ENCODE measurements at places on chromosomes 5 and 9. TPM values are rescaled to one million over a fixed set of nuclear protein-coding genes. Genes with fewer than 3 reads are reported as not detected.
A peak's percentile ranks its signal among the peaks of the same experiment; 100 is the strongest.

DNA sequence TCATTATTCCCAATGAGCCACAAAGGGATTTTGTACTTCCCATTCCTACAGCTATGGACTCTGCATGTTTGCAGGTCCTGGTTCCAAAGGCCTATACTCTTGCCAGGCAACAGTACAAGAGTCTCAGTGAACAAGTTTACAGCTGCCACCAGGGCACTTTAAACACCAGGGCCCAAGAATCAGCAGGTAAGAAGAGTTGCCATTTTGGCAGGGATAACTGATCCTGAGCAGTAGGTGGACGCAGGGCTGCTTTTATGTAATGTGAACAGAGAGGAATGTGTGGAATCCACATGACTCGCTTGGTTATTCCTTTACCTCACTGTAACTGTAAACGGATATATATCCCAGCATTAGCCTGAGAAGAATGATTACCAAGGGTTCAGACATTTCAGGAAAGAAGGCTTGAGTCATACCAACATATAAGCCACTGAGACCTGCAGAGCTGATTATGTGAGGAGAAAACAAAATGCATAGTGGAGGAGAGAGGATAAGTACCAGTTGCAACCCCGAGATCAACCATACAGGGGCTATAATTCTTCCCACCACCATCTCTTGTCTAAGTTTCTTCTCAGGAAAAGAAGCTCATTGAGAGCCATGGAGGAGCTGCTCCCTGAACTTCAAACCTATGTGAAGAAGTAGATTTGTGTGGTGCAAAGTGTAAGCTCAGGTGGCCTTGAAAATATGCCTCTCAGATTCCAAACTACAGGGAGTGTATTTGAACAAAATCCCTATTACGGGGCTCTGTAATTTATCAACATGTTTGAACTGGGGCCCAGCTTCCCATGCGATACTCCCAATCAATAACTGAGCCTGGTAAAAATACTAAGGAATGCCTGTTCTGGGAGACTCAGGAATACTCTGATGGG lies 24.6 kb downstream of the RAPGEF6 start:
- no peak overlapping the region for H3K27ac ChIP-seq
- no peak overlapping the region for H3K4me3 ChIP-seq
- peaks cover 4% of the 10 kb centered on the region for H3K4me1 ChIP-seq
- no peaks in the 10 kb centered on the region for H3K36me3 ChIP-seq
- no peaks in the 10 kb centered on the region for H3K27me3 ChIP-seq

Gene CDH9
- total RNA-seq = not detected

DNA sequence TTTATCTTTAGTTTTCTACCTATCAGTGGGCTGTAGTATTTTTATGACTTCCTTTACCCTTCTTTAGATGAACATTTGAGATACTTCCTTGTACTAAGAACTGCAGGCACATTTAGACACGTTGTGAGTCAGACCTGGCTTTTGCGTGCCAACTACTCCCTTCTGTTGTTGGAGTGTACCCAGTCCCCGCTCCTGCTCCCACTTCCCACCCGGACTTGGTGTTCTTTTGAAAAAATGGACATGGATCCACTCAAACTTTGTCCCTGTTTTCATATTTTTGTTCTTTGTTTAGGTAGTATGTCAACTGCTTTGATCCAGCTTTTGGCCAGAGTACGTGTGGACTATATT lies 60.7 kb downstream of the PARP8 start:
- H3K4me1 ChIP-seq = peaks cover 29% of the 10 kb centered on the region
- no peaks in the 10 kb centered on the region for H3K27me3 ChIP-seq
- H3K36me3 ChIP-seq = no peaks in the 10 kb centered on the region
- H3K27ac ChIP-seq = no peak overlapping the region
- H3K4me3 ChIP-seq = no peak overlapping the region
- peak; percentile 45 for DNase-seq

Gene ADAMTS13
- 2.8 TPM for total RNA-seq

DNA sequence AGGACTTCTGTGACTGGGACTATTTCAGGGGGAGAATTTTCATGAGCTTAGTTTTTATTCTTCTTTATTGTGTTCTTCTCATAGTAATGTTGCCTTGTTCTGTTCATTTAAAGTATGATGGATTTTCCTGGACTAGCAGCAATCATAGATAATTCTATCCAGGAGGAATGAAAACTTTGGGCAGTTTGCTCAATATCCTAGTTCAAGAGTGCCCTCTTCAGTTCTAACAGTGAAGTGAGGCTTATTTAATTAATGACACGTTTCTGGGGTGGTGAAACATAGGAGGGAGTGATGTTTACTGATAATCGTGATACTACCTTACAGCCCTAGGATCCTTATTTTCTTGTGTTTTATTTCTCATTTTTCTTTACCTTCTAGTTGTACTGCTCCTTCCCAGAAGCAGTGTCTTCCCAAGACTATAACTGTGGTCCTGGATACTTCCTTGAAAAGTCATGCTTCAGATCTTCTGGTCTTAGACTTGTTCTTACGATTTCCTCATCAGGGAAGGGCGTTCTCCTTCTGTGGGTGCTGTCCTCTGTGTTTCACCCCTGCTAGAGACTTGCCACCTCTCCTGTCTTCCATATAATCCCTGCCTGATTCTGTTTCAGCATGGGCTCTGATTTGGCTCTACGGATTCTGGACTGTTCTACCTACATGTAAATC lies 57.4 kb downstream of the CFAP95 start:
- H3K27ac ChIP-seq = no peak overlapping the region
- H3K27me3 ChIP-seq = no peaks in the 10 kb centered on the region
- H3K4me3 ChIP-seq = no peak overlapping the region
- DNase-seq = no peak
- H3K36me3 ChIP-seq = no peaks in the 10 kb centered on the region
